Naive thymus-derived CD8-positive, alpha-beta T cell (primary cell): ENCODE measurements at places on chromosomes 3 and 15.

DNA sequence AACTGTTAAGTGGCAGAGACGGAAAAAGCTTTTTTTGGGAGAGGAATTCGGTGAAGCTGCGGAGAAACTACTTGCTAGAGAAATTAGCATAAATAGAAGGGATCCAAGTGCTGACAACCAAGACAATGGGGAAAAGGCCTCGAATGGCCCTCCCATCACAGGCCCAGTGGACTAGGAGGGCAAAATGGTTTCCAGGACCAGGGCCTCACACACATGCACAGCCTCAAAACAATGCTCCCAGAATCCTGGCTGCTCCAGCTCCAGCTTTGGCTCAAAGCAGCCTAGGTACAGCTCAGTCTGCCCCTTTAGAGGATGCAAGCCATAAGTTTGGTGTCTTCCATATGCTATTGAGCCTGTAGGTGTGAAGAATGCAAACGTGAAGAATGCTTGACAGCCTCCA, 388.2 kb downstream of the OTOL1 start:
- DNase-seq: no peak

DNA sequence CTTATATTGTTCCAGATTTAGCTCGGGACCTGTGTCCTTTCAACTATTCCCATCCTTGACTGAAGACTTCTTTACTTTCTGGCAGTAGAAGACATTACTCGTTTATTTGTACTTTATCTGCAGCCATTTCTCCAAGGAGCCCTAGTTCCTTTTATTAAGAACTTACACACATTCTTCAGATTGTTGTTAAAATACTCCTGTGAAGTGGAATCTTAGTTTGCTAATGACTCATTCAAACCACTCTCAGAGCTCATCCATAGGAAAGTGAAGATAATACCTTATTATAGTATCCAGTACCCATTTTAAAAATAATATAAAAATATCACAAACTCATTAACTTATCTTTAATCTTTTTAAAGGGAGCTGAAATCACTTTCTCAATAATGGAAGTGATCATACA, 63.5 kb downstream of the C3orf70 start:
- no peak for DNase-seq

- DNase-seq: no peak
These were observed 62.2 kb downstream of the PFN2 start for GRCh38 chr3:149908424-149908957.

DNA sequence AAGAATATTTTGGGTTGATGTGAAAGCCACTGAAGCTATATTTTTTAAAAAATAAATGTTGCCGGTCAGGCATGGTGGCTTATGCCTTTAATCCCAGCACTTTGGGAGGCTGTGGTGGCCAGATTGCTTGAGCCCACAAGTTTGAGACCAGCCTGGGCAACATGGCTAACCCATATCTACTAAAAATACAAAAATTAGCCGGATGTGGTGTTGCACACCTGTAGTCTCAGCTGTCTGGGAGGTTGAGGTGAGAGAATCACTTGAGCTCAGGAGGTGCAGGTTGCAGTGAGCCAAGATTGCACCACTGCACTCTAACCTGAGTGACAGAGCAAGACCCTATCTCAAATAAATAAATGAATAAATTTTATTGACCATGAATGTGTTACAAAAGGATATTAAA, 39.6 kb downstream of the GOLM2 start:
- DNase-seq: no peak

DNA sequence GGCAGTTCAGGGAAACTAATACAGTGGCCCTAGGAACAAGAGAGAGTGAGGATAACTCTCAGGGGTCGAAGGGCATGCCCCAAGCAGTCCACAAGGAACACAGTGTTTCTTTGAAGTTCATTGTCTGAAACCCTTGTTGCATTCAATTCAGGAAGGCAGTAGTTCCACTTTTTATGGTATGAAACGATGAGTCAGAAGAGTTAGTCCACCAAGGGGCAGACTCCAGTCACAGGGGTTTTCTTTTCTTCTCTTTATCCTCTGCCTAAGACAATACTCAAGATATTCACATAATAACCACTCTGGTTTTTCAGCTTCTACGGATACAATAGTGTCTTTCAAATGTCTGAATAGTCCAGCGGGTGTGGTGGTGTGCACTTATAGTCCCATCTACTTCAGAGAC, 23.7 kb upstream of the TICRR start:
- DNase-seq: no peak

GRCh38 chr3:188360364-188360881, 206.5 kb downstream of the LPP start:
- no peak for DNase-seq

DNA sequence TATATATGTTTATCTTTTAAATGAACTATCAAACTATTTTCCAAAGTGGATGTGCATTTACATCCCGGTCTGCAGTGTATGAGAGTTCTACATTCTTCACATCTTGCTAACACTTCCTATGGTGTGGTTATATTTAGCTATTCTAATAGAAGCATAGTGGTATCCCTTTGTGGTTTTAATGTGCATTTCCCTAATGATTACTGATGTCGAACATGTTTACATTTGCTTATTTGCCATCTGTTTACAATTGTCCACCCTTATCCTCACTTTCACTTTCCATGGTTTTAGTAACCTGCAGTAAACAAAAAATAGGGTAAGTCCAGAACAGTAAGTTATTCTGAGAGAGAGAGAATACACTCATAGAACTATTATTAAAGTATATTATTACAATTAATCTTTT, 360.5 kb upstream of the NAALADL2 start:
- no peak for DNase-seq

DNA sequence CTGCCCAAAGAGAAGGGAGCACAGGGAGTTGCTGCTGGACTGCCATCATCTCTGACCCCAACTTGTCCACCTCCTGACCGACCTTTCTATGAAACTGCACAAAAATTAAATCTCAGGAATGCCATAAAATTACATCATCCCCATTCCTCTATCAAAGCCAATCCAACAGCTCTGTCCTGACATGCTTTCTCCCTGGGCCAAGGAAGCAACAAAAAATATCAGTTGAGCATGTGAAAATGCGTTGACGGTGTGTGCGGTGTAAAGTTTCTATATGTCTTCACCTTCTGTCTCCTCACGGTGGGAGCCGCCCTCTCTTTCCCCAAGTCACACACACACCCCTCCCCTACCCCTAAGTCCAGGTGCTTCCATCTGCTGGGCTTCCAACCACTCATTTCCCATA, 3.6 kb upstream of the ZNF774 start:
- no peak for DNase-seq

- no peak for DNase-seq
These were observed 154.3 kb upstream of the BHLHE40 start for GRCh38 chr3:4824926-4825325.

DNA sequence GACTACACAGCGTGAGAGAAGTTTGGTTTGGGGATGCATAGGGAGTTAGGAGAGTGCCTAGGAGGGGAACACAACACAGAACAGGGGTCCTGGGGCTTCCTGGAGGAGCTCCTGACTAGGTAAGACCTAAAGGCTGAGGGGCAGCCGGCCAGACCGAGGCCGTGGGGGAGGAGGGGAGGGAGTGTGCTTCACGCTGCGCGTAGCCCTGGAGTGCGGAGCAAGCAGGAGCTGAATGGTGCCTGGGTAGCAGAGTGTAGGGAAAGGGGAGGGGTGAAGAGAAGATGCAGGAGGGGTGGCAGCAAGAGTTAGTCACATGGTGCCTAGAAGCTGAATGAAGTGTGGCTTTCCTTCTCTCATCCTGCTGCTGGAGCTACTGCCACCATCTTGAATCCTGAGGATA, 32.4 kb upstream of the HHATL start:
- no peak for DNase-seq
